ENCODE measurements at places on chromosomes 12 and 14.

DNA sequence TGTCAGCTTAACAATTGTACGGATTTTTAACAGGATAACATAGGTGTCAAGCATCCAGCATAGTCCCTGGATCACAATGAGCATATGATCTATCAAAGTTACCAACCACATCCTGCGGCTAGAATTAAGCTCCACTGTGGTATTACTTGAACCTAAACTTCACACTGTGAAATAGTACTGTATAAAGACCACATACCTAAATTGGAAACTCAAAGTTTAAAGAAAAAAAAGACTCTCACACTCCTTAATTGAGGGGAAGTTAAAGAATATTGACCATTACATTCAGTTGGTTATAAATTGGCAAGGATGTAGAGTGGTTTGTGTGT lies 133.0 kb upstream of the PZP start:
- no peak for DNase-seq

GRCh38 chr14:74062809-74063150 lies 21.5 kb downstream of the ALDH6A1 start:
- DNase-seq, result no peak

DNA sequence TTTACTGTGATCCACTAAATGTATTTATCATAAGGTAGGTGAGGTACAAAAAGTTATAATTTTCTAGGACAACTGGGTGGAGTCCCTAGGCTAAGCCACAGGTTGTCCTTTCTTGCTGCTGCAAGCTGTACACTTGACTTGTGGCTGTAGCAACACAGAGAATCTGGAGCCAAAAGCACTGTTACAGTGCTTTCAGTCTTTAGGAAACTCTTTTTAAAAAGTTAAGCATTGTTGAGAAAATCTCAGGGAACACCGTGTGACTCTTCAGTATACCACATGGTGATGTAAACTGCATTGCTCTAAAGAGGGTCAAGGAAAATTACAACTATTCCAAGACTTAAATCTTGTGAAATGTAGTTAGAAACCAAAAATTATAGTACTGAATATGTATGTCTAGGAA lies 11.4 kb downstream of the SLC15A5 start:
- DNase-seq, result no peak

DNA sequence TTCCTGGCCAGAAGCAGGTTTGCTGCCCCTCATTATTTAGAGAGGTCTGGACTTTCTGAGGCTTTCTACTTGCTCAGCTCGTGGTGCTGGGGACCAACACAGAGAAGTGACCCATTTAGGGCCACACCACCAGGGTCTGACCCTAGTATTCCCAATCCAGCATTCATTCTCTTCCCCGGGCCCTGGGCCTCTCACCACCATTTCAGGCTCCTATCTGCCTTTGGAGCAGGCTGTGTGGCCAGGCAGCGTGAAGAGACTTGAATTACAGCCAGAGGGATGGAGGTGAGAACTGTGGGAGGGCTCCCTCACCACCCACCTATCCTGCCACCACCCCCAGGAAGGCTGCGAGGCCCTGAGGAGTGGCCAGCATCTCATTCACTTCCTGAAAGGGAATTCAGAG lies 24.6 kb downstream of the FAM222A start:
- no peak for DNase-seq

- DNase-seq, result no peak
Observed at GRCh38 chr12:72444125-72444524, 172.0 kb downstream of the TRHDE start.

- DNase-seq, result no peak
Observed at GRCh38 chr14:60856111-60856510, 121.5 kb downstream of the MNAT1 start.

- no peak for DNase-seq
Observed at GRCh38 chr14:57737598-57737997, 128.3 kb downstream of the SLC35F4 start.
